ENCODE measurements at places on chromosomes 2 and 18. TPM values are rescaled to one million over a fixed set of nuclear protein-coding genes. Genes with fewer than 3 reads are reported as not detected.

DNA sequence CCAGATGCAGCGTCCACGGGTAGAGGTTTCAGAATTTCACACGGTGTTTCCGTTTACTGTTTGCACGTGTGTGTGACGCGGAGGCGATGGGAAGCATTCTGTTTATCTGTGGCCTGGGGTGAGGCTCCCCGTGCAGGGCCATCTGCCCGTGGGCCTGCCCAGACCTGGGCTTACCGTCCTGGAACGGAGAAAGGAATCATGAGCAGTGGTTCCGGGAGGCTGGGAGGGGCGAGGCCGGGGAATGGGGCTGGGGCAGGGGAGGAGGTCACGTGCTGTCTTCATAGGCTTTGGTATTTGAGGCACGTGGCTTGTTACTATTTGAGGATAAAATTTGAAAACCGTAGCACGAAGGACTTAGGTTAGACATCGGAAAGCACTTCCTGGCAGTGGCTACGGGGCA is 77.9 kb downstream of the RTP5 start:
- H3K27ac ChIP-seq: no peak overlapping the region
- no peaks in the 10 kb centered on the region for H3K27me3 ChIP-seq
- no peaks in the 10 kb centered on the region for H3K36me3 ChIP-seq
- H3K4me1 ChIP-seq: no peaks in the 10 kb centered on the region
- H3K4me3 ChIP-seq: no peak overlapping the region

Gene TUBA4B
- total RNA-seq: not detected

GRCh38 chr2:239160226-239161143 is 240.3 kb downstream of the HDAC4 start:
- no peaks in the 10 kb centered on the region for H3K27me3 ChIP-seq
- peaks cover 16% of the 10 kb centered on the region for H3K4me1 ChIP-seq
- DNase-seq: no peak
- H3K36me3 ChIP-seq: peaks cover 36% of the 10 kb centered on the region

Gene VWC2L
- not detected for total RNA-seq

Gene GKN1
- not detected for total RNA-seq

Gene CAPN14
- 0.26 TPM for total RNA-seq

DNA sequence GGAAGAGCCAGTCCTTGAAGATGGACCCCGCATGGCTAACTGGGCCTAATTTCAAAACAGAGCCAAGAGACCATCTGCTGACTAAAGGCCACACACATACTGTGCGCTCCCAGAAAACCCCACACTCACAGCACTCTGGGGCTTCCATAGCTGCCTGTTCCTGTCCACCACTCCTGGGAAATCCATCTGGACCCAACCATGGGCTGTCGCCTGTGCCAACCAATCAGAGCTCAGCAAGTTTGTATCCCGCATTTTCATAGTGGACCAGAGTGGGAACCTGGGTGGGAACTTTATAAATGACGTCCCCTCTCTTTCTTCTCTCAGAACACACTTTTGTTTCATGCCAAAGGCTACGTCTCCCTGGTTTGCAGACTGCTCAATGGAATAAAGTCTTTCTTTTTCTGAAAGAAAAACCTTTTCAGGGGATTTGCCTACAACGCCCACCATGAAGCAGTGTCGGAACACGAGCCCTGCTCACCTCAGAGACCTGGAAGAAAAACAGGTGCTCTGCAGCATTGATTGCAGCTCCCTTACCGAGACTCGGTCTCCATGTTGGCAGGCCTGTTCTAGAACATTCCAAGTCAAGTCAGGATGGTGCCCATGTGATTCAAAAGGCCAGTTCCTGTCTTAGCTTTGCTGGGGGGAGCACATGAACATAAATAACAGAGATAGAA is 137.2 kb upstream of the GPC1 start:
- H3K4me1 ChIP-seq: no peaks in the 10 kb centered on the region
- no peaks in the 10 kb centered on the region for H3K27me3 ChIP-seq
- no peak for DNase-seq
- H3K27ac ChIP-seq: no peak overlapping the region
- H3K36me3 ChIP-seq: no peaks in the 10 kb centered on the region

Gene SERPINB8
- 2.9 TPM for total RNA-seq

DNA sequence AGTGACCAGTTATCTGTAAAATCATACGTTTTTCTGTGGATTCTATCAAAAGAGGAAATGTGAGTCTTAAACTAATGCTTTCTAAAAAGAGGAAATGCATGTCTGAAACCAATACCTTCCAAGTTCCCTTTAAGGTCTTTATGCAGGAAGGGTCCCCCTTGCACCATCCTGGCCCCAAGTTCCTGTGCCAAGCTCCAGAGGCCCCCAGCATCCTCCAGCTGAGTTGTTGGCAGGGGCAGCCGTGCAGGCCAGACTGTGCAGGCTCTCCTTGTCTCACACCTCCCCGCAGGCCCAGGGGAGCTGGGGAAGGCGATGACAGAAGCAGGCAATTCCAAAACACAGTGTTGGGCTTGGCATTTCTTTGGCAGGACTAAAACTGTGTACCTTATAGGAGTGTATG is 39.2 kb downstream of the DPYSL5 start:
- peaks cover 20% of the 10 kb centered on the region for H3K27me3 ChIP-seq
- no peak overlapping the region for H3K27ac ChIP-seq
- H3K36me3 ChIP-seq: no peaks in the 10 kb centered on the region
- H3K4me3 ChIP-seq: no peak overlapping the region
- no peaks in the 10 kb centered on the region for H3K4me1 ChIP-seq

- no peaks in the 10 kb centered on the region for H3K27me3 ChIP-seq
- H3K36me3 ChIP-seq: peaks cover 85% of the 10 kb centered on the region
- no peak for DNase-seq
- H3K4me1 ChIP-seq: peaks cover 41% of the 10 kb centered on the region
- no peak overlapping the region for H3K27ac ChIP-seq
- H3K4me3 ChIP-seq: no peak overlapping the region
Observed at GRCh38 chr2:233844836-233845235, 9.5 kb downstream of the HJURP start.

Gene TSGA10
- 5.0 TPM for total RNA-seq
